NCI-H748 treated with DMSO at 0.1 percent for 48 hours (cell line): ENCODE measurements at places on chromosomes 5 and 9.

- no peak for DNase-seq
Observed at GRCh38 chr5:35117967-35118366, 70.2 kb upstream of the AGXT2 start.

DNA sequence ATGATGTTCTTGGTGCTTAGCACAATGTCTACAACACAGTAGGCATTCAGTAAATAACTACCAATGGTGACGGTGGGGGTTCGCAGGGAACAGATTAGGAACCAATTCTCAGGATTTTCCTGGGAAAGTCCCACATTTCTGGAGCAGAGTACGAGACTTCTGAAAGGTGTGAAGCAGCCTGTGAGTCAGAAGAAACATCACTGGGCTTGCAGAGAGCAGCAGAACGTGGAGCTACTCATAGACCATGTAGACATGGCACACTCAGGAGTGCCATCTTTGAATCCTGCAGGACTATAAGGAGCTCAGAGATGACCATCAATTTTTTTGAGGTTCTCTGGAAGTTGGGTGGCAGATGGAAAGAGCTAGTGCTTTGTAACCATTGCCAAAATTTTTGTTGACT, 106.6 kb upstream of the ANKRD55 start:
- DNase-seq: no peak

DNA sequence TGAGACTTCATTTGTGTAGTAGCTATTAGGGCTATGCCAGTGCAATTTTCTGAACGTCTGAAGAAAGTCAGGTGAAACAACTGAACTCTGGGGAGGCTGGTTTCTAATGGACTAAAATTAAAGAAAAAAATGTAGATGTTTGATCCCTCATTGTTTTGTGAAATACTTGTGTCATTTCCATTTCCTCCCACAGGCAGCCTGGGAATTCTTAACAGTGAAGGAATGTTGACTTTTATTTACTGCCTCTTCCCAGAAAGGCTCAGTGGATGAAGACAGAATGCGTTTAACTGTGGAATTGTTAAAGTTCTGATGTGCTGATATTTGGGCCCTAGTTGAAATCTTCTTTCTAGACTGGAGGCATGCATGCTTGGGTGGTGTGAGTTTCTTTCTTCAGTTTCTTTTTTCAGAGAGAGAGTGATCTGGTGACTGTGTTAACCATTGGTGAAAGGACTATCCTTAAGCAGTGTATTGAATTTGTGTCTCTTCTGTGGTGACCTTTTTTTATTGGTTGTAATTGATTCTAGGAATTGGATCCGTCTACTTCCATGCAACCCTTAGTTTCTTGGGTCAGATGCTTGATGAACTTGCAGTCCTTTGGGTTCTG, 15.5 kb downstream of the ACER2 start:
- DNase-seq: no peak

GRCh38 chr5:45355189-45355992, 340.8 kb downstream of the HCN1 start:
- no peak for DNase-seq

GRCh38 chr5:150438873-150439546, 10.5 kb downstream of the RPS14 start:
- no peak for DNase-seq

- no peak for DNase-seq
Observed at GRCh38 chr9:125646621-125647100, 60.3 kb downstream of the MAPKAP1 start.

DNA sequence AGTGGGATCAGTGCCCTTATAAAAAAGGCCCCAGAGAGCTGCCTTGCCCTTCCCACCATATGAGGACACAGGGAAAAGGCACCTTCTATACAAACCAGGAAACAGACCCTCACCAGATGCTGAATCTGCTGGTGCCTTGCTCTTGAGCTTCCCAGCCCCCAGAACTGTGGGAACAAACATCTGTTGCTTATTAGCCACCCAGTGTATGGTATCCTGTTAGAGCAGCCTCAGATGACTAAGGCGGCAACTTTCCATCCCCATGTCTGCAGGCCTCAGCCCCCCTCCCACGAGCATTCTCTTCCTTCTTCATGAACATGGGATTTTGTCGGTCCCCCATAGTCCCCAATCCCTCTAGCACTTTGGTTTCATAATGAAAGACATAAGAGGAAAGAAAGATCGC, 202.5 kb upstream of the GAS1 start:
- DNase-seq: no peak

- DNase-seq: no peak
Observed at GRCh38 chr5:125720348-125720685, 702.9 kb upstream of the GRAMD2B start.

GRCh38 chr5:159175547-159175946, 33.8 kb downstream of the RNF145 start:
- no peak for DNase-seq

- no peak for DNase-seq
Observed at GRCh38 chr5:29800752-29801151, 1392.7 kb upstream of the CDH6 start.

DNA sequence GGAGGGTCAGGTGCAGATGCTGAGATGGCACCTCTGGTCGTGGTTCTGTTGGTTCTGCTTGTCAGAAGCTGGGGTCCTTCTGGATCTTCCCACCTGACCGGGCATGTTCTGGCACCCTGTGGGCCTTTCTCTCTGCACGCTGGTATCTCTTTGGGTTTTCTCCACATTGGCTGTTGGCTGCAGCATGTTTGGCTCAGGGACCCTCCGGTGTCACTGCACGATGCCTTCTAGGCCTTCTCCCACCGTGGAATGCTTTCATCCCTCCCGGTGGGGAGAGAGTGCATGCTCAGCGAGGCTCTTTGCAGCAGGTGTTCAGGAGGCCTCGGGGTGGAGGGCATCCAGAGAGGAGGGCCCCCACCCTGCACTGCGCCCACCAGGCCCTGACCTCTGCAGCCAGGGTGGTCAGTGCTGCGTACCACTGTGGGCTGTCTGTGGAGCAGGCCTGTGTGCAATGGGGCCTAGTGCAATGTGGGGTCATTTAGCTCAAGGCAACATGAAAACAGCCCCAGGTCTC, 119.4 kb downstream of the WNK2 start:
- no peak for DNase-seq

- no peak for DNase-seq
Observed at GRCh38 chr5:102760815-102761214, 5.7 kb downstream of the PAM start.

- no peak for DNase-seq
Observed at GRCh38 chr9:121753802-121754654, 102.6 kb downstream of the DAB2IP start.

DNA sequence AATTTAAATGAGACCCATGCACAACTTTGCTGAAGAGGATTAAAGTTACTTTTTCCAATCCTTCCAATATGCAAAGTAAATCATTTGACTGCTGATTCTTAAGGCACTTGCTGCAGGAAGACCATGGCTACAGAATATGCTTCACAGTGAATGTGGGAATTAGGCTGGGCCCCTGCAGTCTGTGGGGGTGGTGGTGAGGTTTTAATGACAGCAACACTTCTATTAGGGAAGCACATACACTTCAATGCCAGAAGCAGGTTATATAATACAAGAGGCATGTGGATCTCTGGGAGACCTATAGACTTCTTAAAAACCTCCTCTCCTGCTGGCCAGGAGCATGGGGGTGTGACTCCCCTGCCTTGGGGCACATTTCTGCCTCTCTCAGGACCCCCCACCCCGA, 124.5 kb upstream of the KLF9 start:
- DNase-seq: no peak

- no peak for DNase-seq
Observed at GRCh38 chr5:113242481-113243348, 192.1 kb downstream of the TSSK1B start.

DNA sequence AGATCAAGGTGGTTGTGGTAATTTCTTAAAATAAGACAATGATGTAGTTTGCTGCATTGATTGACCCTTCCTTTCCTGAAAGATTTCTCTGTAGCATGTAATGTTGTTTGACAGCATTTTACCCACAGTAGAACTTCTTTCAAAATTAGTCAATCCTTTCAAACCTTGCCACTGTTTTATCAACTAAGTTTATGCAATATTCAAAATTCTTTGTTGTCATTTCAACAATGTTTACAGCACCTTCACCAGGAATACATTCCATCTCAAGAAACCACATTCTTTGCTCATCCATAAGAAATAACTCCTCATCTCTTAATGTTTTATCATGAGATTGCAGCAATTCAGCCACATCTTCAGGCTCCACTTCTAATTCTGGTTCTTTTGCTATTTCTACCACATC, 43.8 kb downstream of the NR2F1 start:
- no peak for DNase-seq

DNA sequence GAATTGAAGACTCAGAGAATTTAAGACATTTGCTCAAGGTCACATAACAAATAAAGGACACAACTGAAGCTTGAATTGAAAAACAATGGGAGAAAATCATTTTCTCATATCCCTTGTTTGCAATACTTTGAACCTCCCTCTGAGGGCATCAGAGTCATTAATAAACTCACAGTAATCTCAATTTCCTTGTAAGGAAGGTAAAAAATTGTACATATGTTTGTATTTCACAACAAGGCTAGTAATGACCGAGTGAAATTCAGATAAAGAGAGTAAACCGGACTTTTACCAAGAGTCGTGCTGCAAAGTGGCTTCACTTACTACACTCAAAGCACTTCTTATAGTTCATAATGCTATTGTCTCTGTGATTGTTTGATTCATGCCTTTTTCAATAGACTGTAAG, 665.0 kb downstream of the NR2F1-AS1 start:
- DNase-seq: no peak

- no peak for DNase-seq
Observed at GRCh38 chr5:117792476-117792875, 1195.9 kb downstream of the DTWD2 start.

GRCh38 chr9:17824191-17824590, 245.3 kb downstream of the SH3GL2 start:
- DNase-seq: no peak

- no peak for DNase-seq
Observed at GRCh38 chr5:139772089-139772791, 23.4 kb upstream of the PSD2 start.

DNA sequence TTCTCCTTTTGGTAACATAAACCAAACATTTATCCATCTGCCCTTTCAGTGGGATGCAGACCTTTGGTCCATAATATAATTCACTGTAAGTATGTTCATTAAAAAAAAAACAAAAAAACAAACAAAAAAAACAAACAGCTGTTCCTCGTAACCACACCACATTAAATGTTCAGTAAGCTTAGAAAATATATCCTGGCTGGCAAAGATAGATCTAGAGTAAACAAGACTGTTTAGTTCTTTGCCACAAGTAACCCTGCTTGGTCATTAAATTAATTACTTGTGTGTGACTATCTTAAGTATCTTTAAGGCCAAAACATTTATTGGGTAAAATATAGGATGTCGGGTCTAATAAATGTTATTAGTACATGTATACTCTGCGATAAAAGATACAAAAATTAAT, 1717.1 kb downstream of the EFNA5 start:
- DNase-seq: peak; percentile 80

DNA sequence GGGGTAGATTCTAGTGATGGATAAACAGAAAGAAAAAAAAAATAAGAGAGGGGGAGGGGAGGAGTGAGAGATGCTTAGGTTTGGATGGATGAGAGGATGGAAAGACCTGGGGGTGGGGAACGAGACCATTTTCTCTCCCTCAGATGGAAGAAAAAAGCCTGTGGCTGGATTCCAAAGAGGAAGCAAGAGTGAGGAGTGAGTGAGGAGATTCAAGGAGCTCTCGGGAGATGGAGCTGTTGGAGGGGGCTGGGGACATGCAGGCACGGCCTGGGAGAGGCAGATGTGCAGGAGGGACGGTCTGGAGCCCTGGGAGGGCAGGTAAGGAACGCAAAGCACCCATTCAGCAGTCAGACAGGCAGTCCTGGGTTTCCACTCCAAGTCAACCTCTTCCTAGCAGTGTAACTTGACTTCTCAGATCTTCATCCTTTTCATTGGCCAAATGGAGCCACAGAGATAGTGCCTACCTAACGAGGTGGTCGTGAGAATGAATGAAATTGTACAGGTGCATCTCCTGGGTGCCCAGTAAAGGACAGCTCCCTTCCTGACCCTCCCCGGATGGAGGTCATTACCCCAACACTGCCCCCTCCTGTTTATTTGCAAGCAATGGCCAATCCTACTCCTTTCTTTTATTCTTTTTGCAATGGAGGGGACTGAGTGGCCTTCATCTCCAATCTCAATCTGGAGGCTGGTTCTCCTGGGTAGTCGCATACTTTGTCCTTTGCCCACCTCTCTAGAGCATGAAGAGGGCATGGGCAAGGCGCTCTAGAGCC, 52.2 kb downstream of the PCDH1 start:
- no peak for DNase-seq

DNA sequence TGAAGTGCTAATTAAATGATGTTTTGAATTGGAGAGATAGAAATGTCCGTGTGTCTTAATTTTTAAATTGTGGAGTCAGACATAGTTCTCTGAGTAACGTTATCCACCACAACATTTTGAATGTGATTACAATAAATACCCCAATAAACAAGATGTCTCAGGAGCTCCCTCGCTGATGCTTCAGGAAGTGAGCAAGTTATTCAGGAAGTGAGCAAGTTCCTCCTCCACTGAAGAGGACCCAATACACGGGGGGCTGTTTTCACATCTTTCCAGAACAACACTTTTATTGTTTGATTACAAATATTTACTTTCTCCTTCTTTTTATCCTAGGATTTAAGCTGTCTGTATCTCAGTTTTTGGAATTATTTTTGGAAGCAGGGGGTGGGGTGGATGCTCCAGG, 363.8 kb downstream of the LRRC70 start:
- DNase-seq: no peak

- DNase-seq: no peak
Observed at GRCh38 chr5:514673-515072, 9.6 kb downstream of the SLC9A3 start.

- DNase-seq: no peak
Observed at GRCh38 chr5:168360521-168361285, 69.3 kb downstream of the WWC1 start.

DNA sequence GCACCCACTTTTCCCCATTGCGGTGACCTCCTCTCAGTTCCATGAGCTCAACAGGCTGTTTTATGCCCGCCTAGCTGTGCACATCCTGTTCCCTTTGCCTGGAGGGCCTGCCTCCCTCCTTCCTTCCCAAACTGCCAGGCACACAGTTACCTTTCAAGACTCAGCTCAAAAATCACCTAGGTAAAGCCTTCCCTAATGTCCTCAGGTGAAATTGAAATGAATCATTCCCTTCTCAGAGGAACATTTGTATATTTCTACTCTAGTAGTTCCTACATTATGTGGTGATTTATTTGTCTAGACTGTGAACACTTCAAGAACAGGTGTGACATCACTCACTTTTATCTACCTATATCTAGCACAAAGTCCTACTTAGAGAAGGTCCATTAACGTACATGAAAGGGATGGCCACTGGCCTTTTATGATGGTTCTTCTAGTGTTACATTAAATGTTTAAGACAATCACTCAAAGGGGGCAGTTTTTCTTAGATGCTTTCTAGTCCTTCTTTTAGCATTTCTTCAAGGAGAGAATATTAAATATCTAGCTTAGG, 103.5 kb upstream of the EQTN start:
- DNase-seq: no peak

DNA sequence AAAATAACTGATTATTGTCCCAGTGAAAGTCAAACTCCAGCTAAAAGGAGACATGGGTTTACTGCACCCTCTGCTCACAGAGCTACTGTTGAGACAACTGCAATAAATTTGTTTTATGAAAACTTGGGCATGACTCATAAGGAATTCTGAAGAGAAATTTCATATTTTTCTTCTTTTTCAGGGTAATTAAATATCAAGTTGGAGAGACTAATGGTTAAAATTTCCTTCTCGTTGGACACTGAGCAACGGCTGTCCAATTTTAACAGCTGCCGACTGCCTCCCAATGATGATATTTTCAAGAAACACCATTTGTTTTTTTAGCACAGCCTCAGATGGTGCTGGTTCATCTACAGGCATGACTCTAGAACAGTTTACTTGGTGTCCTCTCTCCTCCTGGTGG, 259.2 kb upstream of the RGMB start:
- no peak for DNase-seq
